ENCODE measurements at places on chromosomes 16 and 17. TPM values are rescaled to one million over a fixed set of nuclear protein-coding genes. Genes with fewer than 3 reads are reported as not detected.

GRCh38 chr16:84514874-84515835, 10.7 kb upstream of the MEAK7 start:
- H3K4me1 ChIP-seq: peaks cover 4% of the 10 kb centered on the region
- no peak for DNase-seq
- H3K27ac ChIP-seq: no peak overlapping the region
- peaks cover 1% of the 10 kb centered on the region for H3K27me3 ChIP-seq
- no peaks in the 10 kb centered on the region for H3K36me3 ChIP-seq

Gene CDRT15
- not detected for total RNA-seq

DNA sequence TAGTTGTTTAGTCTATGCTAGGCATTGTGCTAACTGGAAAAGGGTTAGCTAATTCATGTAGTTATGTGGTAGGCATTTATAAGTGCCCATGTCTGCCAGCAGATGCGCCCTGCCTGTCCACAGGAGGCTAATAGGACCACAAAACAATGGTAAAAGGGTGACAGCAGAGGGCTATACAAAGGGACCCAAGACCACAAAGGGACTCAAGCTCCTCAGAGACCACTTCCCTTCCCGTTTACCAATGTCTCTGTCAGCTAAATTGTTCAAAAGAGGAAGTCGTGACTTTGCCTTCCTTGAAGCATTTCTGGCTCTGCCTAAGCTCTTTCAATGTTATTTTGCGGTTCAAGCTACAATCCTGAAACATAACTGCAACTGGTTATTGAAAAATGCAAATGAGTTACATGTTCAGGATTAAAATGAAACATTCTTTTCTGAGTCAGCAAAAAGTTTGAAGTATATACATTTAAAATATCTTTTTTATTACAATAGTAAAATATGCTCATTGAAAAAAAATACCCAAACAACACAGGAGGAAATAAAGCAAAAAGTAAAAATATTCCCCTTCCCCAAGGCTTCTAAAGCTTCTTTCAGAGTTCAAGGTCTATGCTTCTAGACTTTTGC, 149.2 kb downstream of the MAF start:
- no peak for DNase-seq
- H3K4me3 ChIP-seq: no peak overlapping the region
- H3K27me3 ChIP-seq: no peaks in the 10 kb centered on the region
- H3K27ac ChIP-seq: peak overlapping the region; percentile 77
- H3K4me1 ChIP-seq: peaks cover 12% of the 10 kb centered on the region

DNA sequence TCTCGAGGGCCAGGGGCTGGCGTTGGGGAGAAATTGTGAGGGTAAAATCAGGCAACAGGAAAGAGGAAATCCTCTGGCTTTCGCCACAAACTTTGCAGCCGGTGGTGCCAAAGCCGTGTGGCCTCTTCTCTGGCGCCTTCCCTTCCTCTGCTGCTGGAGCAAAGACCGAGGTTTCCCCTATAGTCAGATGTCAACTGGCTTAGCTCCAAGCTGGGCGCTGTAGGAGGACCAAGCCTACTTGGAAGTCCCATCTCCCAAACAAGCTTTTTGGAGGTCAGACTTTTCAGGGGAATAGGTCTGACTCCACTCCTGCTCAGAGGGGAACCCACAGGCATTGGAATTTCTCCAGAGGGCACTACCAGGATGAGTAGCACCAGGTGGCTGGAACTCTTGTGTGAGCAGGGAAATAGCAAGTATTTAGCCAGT, 5.0 kb downstream of the IGFBP4 start:
- peak overlapping the region; percentile 91 for H3K27ac ChIP-seq
- peaks cover 65% of the 10 kb centered on the region for H3K4me1 ChIP-seq
- peaks cover 43% of the 10 kb centered on the region for H3K36me3 ChIP-seq
- peaks cover 17% of the 10 kb centered on the region for H3K27me3 ChIP-seq

Gene CDH11
- 42.6 TPM for total RNA-seq

DNA sequence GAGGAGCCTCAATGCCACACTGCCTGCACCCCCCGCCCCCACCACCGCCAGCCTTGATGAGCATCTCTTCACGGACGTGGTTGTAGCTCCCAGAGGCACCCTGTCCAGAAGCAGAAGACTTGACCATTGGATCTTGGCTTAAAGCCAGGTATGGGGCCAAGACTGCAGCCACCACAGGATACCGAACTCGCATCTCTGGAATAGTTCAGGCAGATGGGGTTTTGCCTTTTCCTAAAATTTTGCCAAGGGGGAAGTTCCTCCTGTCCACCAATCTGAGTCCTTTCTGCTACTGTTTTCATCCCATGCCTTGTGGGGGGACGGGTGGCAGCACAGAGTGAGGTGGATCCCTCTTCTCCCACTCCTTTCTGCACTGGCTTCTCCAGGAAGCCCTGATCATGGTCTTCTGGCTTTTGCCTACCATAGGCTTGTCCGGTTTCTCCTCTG, 939 bp downstream of the CORO6 start:
- peaks cover 23% of the 10 kb centered on the region for H3K27me3 ChIP-seq
- no peak for DNase-seq
- peaks cover 10% of the 10 kb centered on the region for H3K4me1 ChIP-seq

Gene ST6GALNAC2
- total RNA-seq: 2.2 TPM

Gene RHBDL3
- total RNA-seq: 1.7 TPM

DNA sequence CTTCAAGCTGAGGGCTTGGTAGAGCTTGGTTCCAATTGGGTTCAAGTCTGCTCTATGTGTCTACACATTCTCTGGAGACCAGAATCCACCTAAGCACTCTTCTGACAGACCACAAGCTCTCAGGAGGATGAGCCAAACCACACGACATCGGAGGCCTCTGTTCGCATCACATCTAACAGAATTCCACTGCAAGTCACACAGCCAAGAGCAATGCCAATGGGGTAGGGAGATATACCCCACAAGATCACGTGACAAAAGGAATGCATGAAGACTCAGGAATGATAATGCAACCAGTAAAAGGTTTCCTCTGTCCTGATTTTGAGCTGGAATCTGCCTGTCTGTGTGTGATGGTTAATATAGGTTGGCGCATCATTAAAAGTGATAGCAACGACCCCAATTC, 46.6 kb upstream of the RPL38 start:
- peaks cover 3% of the 10 kb centered on the region for H3K27me3 ChIP-seq
- no peak for DNase-seq
- no peak overlapping the region for H3K4me3 ChIP-seq

Gene PRSS33
- not detected for total RNA-seq

Gene SEPTIN1
- total RNA-seq: 1.6 TPM

DNA sequence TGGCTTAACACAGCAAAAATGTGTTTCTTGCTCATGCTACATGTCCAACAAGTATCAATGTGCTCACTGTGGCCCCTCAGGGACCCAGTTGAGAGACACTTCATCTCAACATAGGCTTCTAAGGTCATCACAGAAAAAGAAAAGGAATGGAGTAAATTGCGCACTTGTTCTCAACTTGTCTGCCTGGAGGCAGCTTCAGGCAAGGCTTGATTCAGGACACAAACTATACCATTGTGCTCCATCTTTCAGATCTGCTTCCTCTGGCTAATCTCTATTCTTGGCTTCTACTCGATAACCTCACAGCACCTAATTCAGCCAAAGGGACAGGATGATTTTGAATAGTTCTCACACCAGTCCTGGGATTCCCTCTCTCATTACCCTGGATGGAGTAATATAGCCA, 35.6 kb downstream of the HS3ST2 start:
- no peaks in the 10 kb centered on the region for H3K4me1 ChIP-seq
- H3K4me3 ChIP-seq: no peak overlapping the region
- H3K27me3 ChIP-seq: no peaks in the 10 kb centered on the region
- no peak for DNase-seq
- no peaks in the 10 kb centered on the region for H3K36me3 ChIP-seq
- no peak overlapping the region for H3K27ac ChIP-seq

DNA sequence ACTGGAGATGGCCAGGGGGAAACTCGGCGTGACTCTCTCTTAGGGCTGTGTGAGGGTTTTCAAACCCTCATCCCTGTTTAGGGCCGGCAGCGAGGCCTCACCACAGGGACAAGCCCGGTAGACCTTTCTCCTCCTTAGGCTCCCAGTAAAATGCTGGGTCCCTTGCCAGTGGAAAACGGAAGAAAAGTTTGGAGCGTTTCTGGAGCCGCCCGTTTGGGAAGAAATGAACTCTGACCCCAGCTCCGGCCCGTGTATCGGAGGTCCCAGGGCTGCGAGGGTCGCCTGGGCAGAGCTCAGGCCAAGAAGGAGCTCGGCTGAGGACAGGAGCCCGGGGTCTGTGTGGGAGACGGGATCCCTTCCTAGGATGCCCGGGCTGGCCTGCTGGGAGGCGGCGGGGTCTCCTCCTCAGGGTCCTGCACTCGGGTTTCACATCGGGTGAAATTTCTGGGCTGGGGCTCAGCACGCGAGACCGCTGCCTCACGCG, 23.2 kb downstream of the ZNF213 start:
- H3K36me3 ChIP-seq: peaks cover 10% of the 10 kb centered on the region
- no peak overlapping the region for H3K27ac ChIP-seq

DNA sequence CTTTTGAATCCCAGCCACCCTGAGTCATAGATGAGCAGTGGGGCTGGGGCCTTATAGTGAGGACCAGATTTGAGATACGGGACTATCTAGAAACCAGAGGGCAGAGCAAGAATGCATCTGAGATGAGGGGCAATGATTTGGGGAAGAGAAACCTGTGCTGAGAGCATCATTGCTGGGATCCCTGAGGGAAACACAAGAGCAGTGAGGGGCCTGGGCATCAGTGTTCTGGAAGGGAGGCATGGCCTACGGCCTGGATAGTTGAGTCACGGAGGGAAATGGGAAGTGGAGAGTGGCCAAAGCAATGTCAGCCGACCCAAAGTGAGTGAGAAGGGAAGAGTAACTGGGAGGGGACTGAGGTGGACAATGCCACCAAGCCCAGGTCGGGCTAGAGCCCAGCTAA, 5.2 kb downstream of the CAMTA2 start:
- H3K27ac ChIP-seq: no peak overlapping the region
- DNase-seq: no peak
- H3K36me3 ChIP-seq: peaks cover 31% of the 10 kb centered on the region
- peaks cover 9% of the 10 kb centered on the region for H3K27me3 ChIP-seq

Gene GHDC
- 7.2 TPM for total RNA-seq

Gene RNF227
- total RNA-seq: 0.77 TPM

GRCh38 chr16:65896448-65897153, 469.9 kb upstream of the CDH5 start:
- no peaks in the 10 kb centered on the region for H3K36me3 ChIP-seq
- DNase-seq: no peak
- H3K4me3 ChIP-seq: no peak overlapping the region
- no peaks in the 10 kb centered on the region for H3K27me3 ChIP-seq

DNA sequence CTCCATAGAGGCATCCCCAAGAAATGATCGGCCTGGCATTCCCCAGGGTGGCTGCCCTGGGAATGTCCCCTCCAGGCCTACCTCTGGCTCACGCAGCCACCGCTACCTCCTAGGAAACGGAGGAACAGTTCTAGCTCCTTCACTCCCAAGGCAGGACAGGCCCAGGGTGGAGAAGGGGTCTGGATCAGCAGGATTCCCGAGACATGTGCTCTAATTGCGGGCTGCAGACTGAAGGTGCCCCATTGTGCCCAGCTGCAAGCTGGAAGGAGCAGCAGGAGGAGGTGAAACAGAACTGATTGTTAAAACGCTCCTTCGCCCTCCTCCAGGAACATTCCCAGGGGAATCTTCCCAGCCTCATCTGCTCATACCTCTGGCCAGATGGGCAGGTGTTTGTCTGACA, 40.8 kb downstream of the SCNN1G start:
- no peaks in the 10 kb centered on the region for H3K27me3 ChIP-seq
- no peak overlapping the region for H3K4me3 ChIP-seq
- H3K4me1 ChIP-seq: no peaks in the 10 kb centered on the region
- H3K27ac ChIP-seq: no peak overlapping the region
- no peak for DNase-seq
- no peaks in the 10 kb centered on the region for H3K36me3 ChIP-seq

DNA sequence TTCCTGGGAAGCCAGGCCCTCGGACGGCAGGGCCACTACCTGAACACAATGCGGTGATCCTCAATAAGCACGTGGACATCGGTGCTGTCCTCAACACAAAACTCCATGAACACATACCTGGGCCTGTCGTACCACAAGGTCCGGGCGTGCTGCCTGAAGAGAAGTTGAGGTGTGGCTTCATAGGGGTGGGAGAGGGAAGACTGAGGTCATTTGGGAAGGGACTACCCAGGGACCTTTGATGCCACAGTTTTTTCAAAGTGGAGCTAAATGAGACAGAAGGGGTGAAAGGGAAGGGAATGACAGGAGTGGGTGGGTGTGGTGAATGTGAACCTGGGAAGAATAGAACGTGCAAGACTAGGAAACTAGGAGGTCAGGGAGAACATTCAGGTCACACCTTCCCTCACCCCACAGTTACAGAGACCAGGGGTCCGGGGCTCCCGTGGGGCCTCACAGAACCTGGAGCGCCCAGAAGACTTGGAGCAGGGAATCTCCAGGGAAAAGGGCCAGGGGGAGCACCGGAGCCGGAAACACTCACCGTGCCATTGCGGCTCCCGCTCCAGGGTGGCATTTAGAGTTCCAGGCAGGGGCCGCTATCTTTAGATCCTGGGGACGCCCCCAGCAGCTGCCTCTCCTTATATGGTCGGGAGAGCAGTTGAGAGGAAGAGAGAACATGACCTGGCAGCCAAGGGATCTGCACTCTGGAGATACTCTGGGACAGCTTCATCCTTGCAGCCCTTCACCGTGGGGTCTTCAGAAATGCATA, at the start of gene PTGES3L:
PTGES3L (minus strand) TSS at position 570 of the 763 bp plus-strand sequence; CDS start at position 543, 27 bp downstream.
- peak; percentile 41 for DNase-seq
- peak within 1 kb of the TSS; percentile 98 for H3K4me3 ChIP-seq
- peak within 1 kb of the TSS; percentile 94 for H3K27ac ChIP-seq
- H3K4me1 ChIP-seq: peaks cover 22% of the 10 kb centered on the region

GRCh38 chr16:70653809-70654771, 7.7 kb downstream of the IL34 start:
- H3K4me1 ChIP-seq: no peaks in the 10 kb centered on the region
- H3K27me3 ChIP-seq: peaks cover 3% of the 10 kb centered on the region
- H3K27ac ChIP-seq: no peak overlapping the region
- no peak overlapping the region for H3K4me3 ChIP-seq
- peak; percentile 89 for DNase-seq

DNA sequence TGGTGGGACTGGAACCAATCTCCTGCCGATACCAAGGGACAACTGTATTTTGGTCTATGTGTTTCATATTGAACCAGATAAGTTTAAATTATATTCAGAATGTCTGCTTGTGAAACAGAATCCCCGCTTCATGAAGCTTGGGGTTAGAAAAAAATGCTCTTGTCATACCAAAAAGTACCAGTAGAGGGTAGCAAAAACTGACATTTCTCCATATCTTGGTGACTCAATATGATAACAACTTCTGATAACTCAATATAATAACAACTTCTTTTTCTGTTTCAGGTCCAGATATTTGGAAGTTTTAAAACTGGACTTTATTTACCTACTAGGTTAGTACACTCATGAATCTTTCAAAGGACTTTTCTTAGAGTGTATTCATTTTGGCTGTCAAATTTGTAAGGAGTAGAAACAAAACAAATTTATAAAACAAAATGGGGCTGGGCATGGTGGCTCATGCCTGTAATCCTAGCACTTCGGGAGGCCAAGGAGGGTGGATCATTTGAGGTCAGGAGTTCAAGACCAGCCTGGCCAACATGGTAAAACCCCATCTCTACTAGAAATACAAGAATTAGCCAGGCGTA, 52.3 kb upstream of the ADCY7 start:
- H3K4me3 ChIP-seq: no peak overlapping the region
- H3K4me1 ChIP-seq: peaks cover 3% of the 10 kb centered on the region
- no peak for DNase-seq

Gene VMO1
- 2.9 TPM for total RNA-seq

Measured in endothelial cell (in vitro differentiated cells).